Upper lobe of right lung (tissue), 1 donor: ENCODE measurements at places on chromosomes 3 and 15.

DNA sequence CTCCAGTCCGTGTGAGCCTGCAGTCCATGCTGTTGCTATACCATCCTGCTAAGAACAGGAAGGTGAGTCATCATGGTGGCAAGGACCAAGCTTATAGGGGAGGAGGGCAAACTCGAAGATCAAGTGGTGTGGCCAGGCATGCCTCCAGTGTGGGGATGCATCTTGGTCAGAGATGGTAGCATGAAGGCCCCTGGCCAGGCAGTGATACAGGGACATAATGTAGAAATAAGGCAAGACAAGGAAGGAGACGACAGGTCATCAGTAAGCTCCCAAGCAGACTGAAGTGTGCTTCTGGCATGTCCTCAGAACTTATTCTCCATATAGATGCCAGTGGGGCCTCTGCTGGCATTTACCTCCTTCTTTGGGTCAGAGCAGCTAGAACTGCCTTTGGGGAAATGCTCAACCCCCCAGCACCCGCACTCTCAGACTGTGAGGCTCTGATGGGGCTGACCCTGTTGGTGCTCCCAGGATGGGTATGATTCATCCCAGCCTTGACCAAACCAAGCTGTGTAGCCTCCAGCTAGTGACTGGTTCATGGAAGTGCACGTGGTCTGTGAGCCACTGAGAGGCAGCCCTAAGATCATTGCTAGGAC lies 52.5 kb upstream of the ATP2B2 start:
- peak; percentile 26 for DNase-seq

- DNase-seq: no peak
Observed at GRCh38 chr3:56783644-56784447, 17.9 kb downstream of the ARHGEF3 start.

GRCh38 chr3:76487446-76487845 lies 552.5 kb upstream of the ROBO2 start:
- DNase-seq: no peak

DNA sequence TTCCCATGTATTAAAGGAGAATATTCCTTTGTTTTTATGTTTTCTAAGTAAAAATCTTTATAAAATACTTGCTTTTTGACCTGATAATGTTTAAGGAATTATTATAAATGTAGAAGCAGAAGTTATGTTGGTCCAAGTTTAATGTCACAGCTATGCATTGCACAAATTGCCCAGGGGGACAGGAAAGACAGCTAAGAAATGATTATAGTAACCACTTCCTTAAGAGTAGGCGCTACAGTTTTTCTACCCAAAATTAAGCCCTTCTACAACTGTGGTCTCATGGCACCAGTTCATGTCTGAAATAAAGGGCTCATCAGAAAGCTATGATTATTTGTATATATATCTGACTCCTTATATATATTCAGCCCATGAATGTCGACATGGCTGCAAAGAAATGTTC lies 176.4 kb downstream of the GBE1 start:
- DNase-seq: no peak

- DNase-seq: no peak
Observed at GRCh38 chr15:70765504-70766281, 2.3 kb upstream of the UACA start.
